Amniotic epithelial cell (primary cell): ENCODE measurements at places on chromosomes 4 and X.

- DNase-seq: no peak
Observed at GRCh38 chrX:19343085-19343534, 617 bp upstream of the PDHA1 start.

DNA sequence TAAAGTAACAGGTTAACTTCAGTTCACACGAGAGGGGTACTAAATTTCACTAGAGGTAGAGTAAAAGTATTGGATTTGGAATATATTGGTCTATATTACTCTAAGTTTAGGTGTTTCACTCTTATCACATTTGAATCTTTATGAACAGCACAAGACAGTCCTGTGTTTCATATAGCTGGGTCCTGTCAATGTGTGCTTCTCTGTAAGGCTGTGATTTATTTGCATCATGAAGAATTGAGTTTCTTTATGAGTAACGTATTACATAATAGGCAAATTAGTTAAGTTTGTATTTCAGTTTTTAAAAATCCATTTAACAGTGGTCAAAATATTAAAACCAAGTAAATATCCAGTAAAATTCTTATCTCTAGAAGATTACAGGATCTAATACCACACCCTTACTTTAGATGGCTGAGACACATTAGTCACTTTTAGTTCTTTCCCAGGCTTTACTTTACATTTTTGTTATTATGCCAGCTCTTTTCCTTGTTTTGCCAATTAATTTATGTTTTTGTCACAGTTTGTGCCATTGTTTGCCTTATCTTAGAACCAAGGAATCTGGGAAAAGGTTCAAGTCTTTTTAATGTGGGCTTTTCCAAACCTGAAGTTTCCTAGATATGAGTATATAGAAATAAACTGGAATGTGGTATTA is 32.1 kb downstream of the NUDT6 start:
- DNase-seq: peak; percentile 44

DNA sequence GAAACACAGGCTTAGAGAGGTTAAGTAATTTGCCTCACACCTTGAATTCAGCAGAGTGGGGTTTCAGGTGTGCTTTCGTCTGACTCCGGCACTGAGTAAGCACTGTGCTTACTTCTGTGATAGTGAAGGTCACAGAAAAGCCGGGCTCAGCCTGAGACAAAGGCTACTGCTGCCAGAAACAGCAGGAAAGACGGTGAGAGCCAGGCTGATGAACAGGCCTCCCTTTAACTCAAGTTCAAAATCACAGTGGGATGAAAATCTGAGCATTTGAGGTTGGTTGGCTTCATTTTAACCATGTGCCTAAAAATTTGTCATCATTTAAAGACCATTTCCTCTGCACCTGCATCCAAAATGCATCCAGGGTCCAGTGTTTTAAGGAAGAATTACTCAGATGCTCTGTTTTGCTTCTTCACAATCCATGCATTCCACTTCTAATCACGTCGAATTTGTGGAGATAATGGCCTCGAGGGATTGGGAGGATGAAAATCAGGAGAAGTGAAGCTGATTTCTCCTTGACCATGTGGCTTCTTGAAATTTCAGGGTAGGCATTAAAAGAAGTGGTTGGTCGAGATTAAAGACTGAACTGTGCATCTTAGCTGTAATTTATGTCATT is 121.2 kb upstream of the LNX1 start:
- no peak for DNase-seq

DNA sequence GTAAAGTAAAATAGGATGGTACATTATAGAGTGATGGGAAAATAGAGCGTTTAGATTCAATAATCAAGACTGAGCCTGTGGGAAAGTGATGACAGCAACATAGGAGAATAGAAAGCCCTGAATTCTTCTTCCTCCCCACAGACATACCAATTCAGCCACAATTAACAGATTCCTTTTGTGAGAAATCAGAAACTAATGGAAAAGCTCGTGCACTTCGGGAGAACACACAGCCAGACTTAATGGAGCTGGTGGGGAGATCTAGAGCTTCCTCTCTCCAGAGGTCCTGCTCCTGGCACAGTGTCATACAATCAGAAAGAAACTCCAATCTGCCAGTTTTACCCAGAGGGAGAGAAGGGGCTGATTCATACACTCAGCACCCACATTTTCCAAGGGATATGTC is 676.3 kb upstream of the BOD1L1 start:
- DNase-seq: no peak

DNA sequence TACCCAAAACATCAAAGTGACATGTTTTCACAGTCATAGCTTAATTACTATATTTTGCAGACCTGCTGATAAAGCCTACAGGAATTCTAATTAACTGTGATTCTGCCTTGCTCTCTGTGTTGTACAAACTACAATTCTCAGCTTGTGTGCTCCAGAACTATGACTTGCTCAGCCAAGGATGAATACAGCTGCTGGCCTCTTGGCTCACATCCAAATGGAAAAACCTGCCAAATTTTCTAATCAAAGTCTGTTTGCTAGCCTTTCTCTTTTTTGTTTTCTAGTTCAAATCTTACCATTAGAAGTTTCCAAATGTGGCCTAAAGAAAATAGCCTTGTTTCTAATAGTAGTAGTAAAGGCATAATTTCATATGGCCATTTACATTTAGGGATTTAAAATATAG is 1176.8 kb downstream of the FAM133A start:
- DNase-seq: no peak

GRCh38 chrX:82648062-82648461 is 860.0 kb upstream of the POU3F4 start:
- no peak for DNase-seq

DNA sequence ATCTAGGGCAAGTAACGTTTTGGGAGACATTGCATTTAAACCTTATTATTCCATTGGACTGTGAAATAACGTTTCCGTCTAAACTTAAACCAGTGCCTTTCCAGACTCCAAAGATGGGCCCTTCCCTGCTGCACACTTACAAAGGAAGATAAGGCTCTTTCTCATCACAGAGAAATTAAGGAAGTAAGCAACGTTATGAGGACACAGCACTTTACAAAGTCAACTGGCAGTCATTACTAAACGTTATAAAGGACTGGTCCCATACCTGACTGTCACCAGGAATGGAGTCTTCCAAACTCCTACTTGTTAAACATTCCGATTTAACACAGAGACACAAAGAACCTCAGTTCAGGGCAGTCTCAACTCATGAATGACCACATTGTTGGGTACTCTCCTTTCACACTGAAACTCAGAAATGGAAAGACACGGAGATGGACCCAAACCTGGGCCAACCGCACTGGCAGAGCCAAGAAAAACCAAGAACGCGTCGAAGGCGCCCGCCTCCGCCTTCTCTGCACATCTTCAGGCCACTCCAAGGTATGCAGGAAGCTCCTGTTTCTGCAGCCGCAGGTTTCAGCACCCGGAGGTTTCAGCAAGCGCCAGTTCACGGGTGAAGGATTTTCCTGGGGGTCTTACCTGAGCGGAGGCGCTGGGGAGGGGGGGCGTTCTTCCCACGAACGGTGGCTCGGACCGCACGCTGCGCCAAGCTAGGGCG is 670 bp downstream of the PAPSS1 start:
- peak; percentile 46 for DNase-seq

DNA sequence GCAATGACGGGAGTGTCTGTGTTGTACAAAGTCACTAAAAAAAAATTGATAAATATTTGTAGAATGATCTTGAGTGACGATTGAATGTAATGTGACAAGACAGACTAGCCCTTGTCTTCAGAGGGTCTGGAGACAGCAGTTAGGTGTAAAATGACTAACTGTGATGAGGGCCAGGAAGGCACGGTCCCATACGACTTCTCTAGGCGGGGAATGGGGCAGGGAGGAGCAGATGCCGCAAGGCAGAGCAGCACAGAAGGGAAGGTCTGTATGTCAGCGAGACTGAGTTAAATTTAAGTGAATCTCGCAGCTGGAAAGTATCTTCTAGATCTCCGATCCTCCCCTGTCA is 405 bp downstream of the CENPE start:
- no peak for DNase-seq

GRCh38 chr4:7210824-7211223 is 18.5 kb downstream of the SORCS2 start:
- DNase-seq: peak; percentile 87

GRCh38 chr4:73682508-73682907 is 57.9 kb upstream of the CXCL8 start:
- DNase-seq: peak; percentile 60

- no peak for DNase-seq
Observed at GRCh38 chr4:110042545-110043517, 130.1 kb downstream of the EGF start.

DNA sequence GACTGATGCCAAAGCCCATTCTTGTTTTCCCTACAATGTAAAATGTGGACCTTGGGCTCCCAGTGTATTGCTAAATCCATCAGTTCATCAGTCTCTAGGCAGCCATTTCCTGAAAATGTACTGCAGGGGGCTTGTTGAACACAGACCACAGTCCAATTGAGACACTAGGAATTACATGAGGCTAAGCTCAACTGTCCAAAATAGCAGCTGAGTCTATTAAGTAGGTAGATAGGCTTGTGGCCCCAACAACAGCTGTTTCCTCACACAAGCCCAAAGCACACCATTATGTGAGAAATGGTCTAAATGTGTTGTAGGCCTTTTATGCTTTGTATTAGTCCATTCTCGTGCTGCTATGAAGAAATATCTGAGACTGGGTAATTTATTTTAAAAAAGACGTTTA is 60.0 kb upstream of the PAK3 start:
- no peak for DNase-seq

DNA sequence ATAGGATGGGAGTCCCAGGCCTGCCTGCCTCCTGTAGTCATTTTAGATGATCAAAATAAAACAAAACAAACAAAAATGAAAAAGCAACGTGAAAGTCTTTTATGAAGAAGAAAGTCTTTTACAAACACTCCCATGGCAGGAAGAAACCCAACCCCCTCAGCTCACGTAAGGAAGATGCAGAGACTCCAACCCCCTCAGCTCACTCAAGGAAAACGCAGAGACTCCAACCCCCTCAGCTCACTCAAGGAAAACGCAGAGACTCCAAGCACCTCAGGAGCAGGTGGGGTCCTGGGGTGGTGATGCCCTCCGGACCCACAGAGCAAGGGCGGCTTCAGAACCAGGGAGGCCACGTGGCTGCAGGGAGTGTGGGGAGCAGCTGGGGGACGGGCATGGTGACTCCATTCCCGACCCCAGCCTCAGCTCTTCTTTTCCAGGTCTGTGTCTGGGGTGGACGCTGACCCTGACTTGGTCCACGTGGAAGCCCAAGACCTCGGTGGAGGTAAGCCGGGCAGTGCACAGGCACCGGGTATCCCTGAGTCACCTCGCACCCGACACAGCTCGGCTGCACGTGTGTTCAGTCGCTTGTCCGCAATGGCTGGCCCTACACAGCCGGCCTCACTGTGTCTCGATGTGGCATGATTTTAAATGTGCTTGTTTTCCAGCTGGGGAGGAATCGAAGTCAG is 226.5 kb upstream of the PSAPL1 start:
- DNase-seq: no peak

DNA sequence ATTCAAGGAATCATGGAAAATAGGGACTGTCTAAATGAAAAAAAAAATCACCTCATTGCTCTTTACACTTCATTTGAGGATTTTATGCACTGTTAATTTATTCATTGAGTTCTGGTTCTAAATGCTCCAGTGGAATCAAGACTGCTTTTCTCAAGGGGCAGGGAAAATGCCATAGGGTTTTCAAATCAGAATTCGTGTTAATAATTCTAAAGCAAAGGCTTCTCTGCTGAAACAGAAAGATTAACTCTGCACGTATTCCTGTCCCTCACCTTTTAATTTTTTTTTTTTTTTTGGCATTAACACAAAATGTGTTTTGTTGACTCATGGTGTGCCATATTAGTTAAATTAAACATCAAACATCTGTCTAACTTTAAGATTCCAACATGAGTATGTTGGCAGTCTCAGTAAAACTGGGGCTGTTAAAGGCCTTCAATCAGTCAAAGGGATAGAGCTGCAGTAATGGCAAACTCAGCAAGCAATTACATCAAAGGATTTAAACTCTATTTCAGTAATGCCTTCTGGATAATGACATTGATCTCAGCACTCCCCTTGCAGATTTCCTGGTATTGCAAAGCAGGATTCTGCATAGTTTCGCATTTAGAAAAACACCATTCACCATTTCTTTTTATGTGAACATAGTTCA is 878.1 kb downstream of the RAPGEF2 start:
- no peak for DNase-seq

DNA sequence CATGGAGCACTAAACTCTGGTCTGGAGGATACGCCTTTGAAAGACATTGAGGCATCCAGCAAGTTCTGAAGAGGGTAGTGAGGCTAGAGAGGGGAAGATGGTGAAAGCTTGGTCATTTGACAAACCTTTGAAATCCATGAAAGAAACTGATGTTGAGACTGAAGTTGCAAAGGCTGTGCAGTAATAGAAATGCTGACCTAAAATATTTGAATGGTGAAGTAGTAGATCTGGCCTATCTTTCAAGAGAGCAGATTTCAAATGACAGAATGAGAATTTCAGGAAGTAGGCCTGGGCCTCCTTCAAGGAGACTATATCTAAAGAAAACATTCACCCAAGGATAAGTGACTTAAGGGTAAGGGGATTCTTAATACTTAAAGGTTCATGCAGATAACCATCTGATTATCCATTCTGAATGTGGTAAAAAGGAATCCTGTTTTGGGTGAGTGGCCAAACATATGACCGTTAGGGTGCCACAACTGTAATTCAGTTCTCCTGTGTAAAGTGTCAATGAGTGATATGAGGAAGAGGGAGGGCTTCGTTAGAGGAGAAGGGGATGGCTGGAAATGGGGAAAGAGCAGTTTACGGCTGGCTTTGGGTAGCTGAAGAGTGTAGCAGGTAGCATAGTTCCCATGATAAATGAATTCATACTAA is 62.2 kb downstream of the AMELX start:
- DNase-seq: no peak

GRCh38 chrX:110384490-110384889 is 25.8 kb downstream of the RTL9 start:
- DNase-seq: peak; percentile 48

DNA sequence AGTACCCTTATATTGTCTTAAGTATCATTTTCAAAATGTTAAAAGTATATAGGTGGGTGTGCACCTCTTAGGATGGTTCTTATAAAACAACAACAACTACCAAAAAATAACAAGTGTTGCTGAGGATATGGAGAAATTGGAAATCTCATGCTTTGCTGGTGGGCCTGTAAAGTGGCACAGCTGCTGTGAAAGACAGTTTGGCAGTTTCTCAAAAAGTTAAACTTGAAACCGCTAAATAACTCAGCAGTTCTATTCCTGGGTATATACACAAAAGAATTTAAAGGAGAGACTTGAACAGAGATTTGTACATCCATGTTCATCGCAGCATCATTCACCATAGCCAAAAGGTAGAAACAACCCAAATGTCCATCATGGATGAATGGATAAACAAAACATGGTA is 65.5 kb downstream of the HAND2 start:
- DNase-seq: no peak

DNA sequence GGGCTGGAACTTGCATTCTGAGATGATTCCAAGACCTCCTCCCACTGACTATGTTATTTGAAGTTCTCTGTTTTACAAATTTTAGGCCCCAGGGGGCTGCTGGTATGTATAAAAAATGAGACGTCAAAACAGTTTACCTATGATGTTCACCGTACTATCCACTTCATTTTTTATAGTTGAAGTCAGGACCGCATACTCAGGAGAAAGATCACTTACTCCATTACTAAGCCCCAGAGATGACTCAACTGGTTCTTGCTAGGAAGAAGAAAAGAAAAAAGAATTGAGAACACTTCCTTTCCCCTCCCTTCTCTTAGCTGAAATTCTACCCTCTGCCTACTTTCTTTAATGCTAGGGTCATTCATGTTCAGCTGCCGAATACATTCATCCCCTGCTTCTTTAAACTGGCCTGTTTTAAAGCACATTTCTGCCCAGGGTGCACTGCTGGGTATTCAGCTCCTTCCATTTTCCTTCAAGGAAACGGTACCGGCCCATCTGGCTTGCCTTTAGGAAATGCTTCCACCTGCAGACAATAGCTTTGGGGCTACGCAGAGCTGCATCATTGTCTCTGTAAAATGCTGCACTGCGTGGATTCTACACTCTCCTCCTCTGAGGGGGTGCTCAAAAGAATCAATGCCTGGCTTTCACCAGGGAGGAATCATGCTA is 66.2 kb downstream of the IRF2 start:
- peak; percentile 90 for DNase-seq
